ENCODE measurements at places on chromosomes 1 and 21. TPM values are rescaled to one million over a fixed set of nuclear protein-coding genes. Genes with fewer than 3 reads are reported as not detected.

Gene MOB3C
- total RNA-seq = 16.4 TPM

DNA sequence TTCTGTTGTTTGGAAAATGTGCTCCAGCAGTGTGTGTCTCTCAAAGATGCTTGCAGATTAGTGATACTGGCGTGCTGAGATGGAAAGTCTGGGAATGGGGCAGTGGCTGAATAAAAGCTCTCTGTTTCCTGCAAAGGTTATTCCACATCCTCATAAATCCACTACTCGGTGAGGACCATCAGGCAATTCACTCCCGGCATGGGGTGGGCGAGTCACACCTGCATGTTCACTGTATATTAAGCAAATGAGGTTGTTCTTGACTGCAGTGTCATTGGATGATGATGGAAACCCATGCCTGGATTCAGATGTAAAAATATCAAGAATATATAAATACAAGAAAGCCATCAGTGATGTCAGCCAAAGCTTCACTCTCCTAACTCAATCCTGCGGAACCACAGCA lies 65.4 kb upstream of the DSCAM start:
- no peak for DNase-seq

DNA sequence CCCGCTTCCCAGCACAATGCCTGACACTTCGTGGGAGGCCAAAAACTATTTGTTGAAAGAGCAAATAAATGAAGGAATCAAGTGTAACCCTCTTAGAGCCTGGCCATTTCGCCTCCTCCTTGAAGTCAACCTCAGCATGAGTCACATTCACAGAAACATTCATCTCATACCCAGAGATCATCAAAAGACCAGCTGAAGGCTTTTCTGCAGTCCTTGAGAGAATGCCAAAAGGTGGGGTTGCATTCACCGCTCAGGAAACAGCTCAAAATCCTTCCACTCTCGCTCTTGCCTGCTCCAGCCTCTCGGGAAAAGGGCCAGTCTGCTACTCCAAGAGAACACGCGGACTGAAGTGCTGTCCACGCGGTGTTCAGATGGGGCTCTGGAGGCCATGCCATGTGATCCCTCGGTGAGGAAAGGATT lies 90.0 kb downstream of the VWA5B1 start:
- no peak for DNase-seq

GRCh38 chr1:172537366-172537765 lies 4.4 kb downstream of the SUCO start:
- DNase-seq = no peak

- no peak for DNase-seq
Observed at GRCh38 chr21:37263827-37264600, 3.1 kb downstream of the VPS26C start.

DNA sequence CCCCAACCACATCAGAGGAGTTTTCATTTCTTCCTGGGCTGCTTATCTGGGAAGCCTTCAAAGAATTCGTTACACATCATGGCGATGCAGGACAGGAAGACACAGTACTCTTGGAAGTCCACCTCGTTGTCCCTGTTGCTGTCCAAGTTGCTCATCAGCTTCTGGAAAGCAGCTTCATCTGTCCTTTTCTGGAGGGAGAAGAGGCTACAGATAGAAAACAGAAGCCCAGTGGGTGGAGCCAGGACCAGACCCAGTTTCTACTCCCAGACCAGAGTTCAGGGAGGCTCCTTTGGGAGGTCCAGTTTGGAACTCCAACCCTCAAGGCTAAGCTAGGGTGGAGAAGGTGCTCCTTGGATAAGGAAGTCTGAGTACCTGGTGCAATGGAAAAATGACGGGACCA lies 1.9 kb downstream of the S100A4 start:
- no peak for DNase-seq

DNA sequence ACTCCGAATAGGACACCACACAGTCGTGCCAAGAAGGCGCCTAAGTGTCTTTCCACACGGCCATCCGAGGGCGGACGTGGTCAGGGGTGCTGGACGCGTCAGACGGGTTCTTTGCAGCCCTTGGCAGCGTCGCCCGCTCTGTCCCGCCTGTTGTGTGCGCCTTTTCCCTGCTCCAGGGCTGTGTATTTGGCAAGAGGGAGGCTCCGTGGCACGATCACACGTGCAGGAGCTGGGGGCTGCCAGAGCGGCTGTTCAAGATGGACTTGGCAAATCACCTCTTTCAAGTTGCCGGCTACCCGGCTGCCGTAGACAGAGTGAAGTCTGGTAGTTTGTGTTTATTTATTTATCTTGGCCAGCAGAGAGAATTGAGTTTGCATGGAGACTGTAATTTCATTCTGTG lies 31.9 kb downstream of the PRKCZ start:
- DNase-seq = no peak

Data from upper lobe of left lung (tissue), 6 donors.